ENCODE measurements at places on chromosomes 11 and 22. TPM values are rescaled to one million over a fixed set of nuclear protein-coding genes. Genes with fewer than 3 reads are reported as not detected.

NXPE4 gene
- total RNA-seq, result not detected

LARGE1 gene
- 2.5 TPM for total RNA-seq

MUC15 gene
- total RNA-seq, result not detected

- DNase-seq, result no peak
These were observed 5.5 kb downstream of the OSM start for GRCh38 chr22:30261134-30261533.

DNA sequence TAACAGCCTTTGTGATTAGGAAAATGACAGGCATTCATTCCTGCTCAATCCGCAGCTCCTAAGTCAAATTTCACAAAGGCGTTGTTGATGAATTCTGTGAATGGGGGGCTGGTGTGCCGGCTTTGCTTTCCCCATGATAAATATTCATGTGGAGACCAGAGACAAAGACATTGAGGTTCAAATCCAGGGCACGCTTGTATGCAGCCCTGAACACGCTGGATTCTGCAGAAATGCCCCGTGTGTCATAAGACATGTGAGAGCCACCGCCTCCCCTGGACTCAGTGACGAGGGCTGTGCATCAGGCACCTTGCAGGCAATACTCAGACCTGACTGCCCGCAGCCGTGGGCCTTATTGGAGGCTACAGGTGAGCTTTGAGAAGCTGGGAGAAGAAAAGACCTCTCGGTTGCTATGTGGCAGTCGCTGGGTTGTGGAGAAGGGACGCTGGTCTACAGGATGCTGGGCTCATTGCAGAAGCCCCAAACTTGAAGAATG lies 906.2 kb downstream of the BRD1 start:
- DNase-seq, result no peak

DNA sequence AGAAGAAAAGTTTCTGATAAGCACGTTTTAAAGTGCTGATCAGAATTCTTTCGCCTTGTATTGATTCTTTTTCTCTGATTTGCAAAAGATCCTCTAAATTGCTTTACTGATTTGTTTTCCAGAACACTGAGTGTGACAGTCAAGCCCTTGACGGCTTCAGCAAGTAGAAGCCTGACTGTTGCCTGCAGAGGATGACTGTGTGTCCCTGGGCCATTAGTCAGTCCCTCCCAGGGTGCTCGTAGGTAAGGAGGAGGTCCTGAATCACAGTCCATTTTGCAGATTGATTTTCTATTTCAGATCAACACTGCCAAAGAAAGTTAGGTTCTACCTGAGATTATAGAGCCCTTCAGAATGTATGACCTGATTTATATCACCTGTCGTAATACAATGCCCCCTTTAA lies 38.6 kb upstream of the POGLUT3 start:
- DNase-seq, result no peak

JAML gene
- 0.39 TPM for total RNA-seq

DNA sequence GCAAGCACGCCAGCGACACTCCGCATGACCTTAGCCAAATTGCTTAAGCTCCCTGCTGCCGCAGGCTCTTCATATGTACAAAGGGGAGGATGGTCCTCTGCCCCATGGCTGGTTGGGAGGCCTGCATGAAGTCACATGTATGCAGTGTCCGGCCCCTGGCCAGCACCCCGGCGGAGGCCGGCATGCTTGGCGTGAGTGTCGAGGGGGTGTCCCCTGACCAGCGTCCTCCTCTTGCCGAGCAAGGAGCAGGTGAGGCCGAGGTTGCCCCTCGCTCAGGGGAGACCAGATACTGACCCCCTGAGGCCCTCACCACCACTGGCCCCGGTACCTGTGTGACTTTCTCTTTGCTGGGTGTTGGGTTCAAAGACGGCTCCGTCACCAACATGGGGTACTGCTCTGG lies 50.2 kb downstream of the DHCR7 start:
- DNase-seq, result no peak

- DNase-seq, result no peak
These were observed 35.3 kb upstream of the NECTIN1 start for GRCh38 chr11:119764108-119764868.

- DNase-seq, result no peak
These were observed 22.5 kb downstream of the KRTAP5-5 start for GRCh38 chr11:1652026-1652425.

Data from Panc1 (cell line).